Stimulated activated CD8-positive, alpha-beta memory T cell treated with anti-CD3 and anti-CD28 coated beads, Interleukin-2, amount 100 ng/mL, for 48 hours (primary cell): ENCODE measurements at places on chromosomes 1 and 21.
A peak's percentile ranks its signal among the peaks of the same experiment; 100 is the strongest.

DNA sequence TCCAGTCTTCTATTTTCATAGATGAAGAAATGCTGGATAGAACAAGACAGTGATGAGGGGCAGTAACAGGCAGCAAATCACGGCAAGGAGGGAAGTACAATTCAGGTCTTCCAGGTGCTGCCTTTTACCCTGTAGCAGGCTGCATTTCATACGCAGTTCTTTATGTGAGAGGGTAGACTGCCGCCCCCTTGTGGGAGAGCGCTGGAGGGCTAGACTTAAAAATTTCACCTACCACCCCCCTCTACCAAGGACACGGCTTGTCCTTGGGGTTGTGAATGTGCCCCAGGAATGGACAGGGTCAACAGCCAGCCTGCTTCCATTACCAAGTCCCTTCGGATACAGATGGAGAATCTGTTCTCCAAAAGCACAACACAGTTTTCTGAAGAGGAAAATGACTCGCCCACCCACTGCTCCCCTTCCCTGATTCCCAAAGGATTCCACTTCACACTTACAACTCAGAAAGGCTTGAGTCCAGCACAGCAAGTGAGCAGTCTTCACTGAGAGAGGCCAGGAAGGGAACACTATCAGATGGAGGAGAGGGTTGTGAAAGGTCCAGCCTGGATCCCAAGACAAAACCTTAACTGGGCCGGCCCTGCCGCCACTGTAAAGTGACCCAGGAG, 7.4 kb downstream of the WDR77 start:
- peak; percentile 46 for DNase-seq

DNA sequence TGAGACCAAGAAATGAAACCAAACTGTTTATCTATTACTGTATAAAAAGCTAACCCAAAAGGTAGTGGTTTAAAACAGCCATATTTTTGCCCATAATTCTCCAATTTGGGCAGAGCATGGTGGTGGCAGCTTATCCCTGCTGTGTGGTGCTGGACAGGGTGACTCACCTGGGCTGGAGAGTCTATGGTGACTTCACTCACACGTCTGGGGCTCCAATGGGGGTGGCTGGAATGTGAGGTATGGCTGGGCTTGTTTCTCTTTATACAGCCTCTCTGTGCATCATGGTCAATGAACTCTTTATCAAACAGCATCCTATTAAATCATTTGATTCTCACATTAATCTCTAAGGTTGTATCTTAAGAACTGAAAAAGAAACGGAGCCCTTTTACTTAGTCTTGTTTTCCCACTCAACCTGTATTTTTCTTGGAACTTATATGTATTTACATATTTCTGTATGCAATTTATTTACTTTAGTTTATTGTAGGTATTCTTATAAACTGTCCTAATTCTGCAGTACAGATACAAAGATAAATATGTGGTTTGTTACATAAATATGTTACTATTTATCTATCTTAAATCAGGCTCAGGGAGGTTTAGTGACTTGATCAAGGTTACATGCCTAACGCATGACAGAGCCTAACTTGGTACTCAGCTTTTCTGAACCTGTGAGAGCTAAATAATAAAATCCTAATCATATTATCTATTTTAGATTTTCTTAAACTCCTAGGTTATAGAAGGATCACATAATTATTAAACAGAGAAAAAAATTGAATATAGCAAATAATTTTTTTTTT, 37.5 kb upstream of the WLS start:
- no peak for DNase-seq

DNA sequence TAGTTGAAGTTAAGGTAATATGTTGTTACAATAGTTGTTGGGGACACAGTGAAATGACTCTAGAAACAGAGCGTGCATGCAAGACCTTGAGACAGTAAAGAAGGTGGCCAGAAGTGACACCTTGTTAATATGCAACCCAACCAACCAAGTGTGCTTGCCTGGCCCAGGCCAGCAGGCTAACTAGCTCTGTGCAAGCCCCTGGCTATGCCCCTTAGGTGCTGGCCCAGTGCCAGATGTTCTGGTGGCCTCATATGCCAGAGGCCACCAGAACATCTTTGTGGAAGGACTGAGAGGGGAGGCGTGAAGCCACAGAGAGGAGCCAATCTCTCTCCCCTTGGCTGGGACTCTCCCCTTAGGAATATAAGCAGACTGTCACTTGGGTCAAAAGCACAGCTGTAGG, 111.2 kb upstream of the JUN start:
- DNase-seq, result no peak

DNA sequence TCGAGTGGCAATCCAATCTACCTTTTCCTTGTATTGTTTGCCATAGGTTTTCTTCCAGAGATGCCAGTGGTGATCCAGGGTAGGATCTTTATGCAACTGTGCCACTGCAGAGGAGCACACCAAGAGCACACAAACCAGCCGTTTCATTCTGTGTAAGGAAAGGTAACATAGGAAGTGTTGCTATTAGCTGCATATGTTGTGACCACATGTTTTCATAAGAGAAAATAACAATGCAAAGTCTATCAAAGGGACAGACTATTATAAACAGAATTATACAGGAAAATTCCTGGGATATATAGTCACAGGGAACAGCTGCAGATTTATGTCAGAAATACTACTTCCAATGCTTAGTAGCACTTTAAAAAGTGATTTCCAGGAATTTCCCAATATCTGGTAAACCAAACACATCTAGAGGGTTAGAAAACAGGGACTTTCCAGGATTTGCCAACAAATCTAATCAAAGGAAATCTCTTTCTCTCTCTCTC, 919 bp downstream of the CTSS start:
- no peak for DNase-seq

DNA sequence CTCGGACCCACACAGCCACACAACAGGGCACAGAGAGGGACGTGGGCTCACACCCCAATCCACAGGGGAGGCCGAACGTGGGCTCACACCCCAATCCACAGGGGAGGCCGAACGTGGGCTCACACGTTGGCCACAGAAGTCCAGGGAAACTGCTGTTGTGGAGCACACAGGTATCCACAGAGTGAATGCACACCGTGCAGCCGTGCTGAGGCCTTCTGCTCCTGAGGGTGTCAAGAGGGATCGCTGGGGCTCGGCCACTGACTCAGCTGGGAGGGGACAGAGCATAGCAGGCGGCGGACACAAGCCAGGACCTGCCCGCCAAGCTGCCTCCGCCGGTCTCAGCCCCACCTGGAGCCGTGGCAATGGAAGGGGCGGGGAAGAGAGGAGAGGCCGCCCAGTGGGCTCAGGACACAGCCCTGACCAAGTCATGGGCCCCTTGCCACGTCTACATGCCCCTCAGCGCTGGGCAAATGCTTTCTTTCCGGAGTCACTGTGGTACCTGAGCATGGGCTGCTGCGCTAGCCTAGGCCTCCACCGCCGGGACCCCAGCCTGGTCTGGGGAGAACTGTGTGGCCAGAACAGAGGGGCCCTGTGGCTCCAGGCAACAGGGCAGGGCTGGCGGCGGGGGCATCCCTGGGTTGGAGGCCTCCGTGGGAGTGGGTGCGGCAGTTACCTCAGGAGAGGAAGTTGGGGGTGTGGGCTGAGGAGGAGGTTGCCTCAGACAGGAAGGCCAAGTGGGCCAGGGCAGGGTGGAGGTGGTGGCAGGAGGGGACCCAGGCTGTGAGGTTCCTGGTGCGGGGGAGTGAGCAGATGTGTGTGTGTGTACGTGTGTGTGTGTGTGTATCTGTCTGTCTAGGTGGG, 1.2 kb downstream of the SYTL1 start:
- DNase-seq, result peak; percentile 42

- no peak for DNase-seq
Observed at GRCh38 chr1:177239792-177240191, 69.0 kb downstream of the BRINP2 start.

GRCh38 chr1:108208724-108209446, 8.7 kb upstream of the SLC25A24 start:
- DNase-seq, result no peak

DNA sequence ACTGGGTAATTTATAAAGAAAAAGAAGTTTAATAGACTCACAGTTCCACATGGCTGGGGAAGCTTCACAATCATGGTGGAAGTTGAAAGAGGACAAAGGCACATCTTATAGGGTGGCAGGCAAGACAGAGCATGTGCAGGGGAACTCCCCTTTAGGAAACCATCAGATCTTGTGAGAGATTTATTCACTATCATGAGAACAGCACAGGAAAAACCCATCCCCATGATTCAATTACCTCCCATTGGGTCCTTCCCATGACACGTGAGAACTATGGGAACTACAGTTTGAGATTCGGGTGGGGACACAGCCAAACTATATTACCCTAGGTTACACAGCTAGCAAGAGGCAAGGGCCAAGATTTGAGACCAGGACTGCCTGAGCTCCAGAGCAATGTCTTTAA, 30.4 kb upstream of the SOX13 start:
- DNase-seq, result no peak

DNA sequence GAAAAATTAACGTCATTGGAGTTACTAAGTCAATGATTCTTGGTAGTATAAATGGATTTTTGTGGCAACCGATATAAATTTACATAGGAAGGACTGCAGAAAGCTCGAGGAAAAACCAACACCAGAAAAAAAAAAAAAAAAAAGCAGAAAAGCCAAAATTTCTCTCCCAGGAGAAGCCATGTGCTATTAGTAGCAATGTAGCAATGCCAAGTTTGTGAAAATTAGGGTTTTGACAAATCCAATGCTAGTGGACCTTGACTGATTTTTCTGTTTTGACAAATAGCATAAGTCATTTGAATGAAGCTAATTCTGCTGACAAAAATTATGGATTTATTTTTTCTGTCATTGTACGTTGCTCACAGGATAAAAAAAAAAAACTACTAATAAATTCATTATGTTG, 1561.9 kb downstream of the MRPL39 start:
- DNase-seq, result no peak

DNA sequence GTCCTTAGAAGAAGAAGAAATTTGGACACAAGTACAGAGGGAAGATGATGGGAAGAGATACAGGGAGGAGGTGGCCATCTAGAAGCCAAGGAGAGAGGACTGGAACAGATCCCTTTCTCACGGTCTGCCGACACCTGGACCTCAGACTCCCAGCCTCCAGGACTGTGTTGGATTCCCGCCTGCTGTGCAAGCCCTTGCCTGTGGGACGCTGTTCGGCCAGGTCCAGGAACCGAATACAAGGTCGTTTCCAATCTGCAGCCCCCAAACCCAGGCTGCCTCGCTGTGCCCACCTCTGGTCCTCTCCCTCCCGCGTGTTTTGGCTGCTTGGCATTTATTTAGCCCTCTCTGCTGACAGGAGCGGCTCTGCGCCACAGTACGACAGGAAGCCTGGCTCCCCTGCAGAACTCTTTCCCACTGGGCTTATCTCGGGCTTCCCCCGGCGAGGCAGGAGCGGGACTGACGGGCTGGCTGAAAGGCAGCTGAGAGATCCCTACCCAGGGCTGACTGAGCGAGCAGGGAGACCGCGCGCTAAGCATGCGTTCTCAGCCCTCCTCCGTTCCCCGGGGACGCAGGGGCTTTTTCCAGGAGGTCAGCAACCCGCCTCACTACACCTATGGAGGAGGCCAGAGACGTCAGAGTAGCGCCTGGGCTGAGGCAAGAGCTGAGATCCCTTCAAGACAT, 238.4 kb downstream of the TNR start:
- no peak for DNase-seq

DNA sequence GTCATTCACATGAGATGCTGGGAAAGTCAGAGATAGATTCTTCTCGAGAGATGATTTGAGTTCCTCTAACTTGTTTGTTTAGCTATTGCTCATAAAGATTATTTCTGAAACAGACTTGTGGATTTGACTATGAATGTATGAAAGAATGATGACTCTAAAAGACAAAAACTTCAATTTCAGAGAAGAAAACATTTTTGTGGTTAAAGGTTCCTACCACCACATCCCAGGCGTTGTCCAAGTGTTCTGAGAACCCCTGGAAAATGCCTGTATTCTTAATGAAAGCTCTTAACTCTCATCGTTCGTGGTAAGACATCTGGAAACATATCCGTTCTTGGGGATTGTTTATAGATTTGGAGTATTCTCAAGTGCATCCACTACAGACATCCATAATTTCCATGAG, 228.7 kb downstream of the BARHL2 start:
- DNase-seq, result no peak

- no peak for DNase-seq
Observed at GRCh38 chr21:45011911-45012661, 62.3 kb upstream of the ADARB1 start.
